ENCODE measurements at places on chromosomes 6 and 20.

GRCh38 chr6:33694977-33695376, 16.5 kb downstream of the UQCC2 start:
- peak; percentile 41 for DNase-seq

- no peak for DNase-seq
Measured at GRCh38 chr20:7327810-7328209, 560.3 kb downstream of the BMP2 start.

DNA sequence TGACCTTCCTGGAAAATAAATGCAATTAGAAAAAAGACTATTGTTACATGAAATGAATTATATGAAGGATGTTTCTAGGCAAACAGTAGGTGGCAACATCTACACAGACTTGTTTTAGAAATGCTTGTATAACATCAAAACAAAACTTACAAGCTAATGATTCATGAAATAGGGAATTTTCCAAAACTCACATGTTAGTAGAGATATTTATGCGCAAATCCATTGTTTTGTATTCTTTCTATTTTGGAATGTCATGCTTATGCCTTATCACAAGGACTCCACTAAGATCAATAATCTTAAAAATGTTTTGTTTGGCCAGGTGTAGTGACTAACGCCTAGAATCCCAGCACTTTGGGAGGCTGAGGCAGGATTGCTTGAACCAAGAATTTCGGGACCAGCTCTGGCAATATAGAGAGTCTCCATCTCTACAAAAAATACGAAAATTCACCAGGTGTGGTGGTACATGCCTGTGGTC, 32.3 kb upstream of the LGSN start:
- no peak for DNase-seq

DNA sequence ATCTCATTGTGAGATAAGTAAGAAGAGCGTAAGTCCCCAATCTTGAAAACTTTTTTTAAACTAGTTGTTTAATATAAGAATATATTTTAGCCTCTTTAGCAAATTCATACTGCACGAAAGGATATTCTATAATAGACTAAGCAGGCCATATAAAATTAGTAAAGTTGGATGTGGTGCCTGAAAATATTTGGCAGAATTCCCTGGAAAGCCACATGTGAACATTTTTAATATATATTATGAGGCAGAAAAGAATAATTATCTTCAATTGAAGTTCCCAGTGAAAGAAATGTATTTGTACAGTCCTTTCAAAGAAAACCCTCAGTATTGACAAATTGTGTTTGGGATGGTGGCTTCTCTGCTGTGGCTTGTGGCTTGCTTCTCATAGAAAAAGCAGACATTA, 237.5 kb upstream of the JAG1 start:
- no peak for DNase-seq

DNA sequence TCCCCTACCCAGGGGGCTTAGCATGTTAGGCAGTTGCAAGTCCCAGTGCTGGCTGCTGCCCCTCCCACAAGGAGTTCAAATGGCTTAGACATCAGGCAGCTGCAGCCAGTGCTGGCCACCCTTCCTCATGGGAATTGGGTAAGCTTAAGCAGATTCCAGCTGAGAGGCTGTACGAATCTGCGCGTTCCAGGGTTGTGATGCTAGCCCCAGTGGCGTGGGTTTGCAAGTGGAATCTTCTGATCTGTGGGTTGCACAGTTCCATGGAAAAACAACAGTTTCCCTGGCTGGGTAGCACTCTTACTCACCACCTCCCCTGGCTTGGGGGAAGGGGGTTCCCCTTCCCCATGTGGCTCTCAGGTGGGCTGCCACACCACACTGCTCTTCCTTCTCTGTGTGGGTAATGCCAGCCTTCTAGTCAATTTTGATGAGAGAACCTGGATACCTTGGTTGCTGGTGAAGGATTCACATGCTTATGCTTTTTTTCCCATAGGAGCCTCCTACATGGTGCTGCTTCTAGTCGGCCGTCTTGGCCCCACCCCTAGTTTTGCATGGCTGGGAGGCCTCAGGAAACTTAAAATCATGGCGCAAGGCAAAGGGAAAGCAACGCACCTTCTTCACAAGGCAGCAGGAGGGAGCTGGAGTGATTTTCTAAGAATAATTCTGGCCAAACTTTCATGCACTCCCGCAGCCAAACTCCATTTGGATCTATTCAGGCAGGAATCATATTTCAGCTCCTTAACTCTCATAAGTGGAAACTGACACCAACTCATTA, 13.0 kb downstream of the DYNLT2 start:
- DNase-seq, result peak; percentile 50

- DNase-seq, result no peak
Measured at GRCh38 chr6:127190552-127190951, 72.1 kb downstream of the RSPO3 start.

GRCh38 chr6:84428300-84428907, 201.0 kb upstream of the CEP162 start:
- peak; percentile 69 for DNase-seq

- DNase-seq, result no peak
Measured at GRCh38 chr20:62772619-62772989, 23.7 kb upstream of the MRGBP start.

DNA sequence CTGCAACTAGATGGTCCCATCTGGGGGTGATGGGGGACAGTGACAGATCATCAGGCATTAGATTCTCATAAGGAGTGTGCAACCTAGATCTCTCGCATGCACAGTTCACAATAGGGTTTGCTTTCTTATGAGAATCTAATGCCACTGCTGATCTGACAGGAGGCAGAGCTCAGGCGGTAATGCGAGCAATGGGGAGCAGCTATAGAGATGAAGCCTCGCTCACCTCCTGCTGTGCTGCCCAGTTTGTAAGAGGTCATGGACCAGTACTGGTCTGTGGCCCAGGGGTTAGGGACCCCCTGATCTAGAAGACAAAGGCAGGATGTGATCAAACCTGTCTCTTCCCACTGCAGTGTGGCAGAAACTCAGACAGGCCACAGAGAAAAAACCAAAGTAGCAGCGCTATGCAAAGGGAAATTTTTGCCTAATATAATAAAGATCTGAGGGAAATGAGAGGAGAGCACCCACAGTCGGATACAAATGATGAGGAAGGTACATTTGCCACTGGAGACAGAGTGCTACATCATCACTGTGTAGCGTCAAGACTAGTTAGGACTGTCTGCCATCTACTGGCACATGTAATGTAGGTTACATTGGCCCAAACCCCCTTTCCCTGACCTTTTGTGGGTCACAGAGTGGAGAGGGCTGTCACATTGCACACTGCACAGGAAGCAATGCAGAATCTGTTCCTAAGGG, 4.1 kb upstream of the LY86 start:
- DNase-seq, result no peak

- peak; percentile 61 for DNase-seq
Measured at GRCh38 chr6:125314009-125314581, 12.3 kb upstream of the HDDC2 start.

- DNase-seq, result no peak
Measured at GRCh38 chr6:14344486-14344885, 226.9 kb downstream of the CD83 start.

GRCh38 chr6:104887350-104887749, 27.6 kb upstream of the HACE1 start:
- DNase-seq, result no peak

DNA sequence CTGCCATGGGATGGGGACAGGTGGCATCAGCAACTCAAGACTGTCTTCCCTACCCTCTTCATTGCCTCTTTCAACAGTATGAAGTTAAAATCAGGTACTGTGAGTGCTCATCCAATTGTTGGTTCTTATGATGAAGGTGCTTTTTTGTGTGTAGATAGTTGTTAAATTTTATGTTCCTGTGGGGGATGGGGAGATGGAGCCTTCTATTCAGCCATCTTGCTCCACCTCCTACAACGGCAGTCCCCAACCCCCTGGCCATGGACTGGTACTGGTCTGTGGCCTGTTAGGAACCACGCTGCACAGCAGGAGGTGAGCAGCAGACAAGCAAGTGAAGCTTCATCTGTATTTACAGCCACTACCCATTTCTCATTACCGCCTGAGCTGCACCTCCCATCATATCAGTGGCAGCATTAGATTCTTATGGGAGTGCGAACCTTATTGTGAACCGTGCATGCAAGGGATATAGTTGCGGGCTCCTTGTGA, 47.8 kb upstream of the TOP1 start:
- no peak for DNase-seq

DNA sequence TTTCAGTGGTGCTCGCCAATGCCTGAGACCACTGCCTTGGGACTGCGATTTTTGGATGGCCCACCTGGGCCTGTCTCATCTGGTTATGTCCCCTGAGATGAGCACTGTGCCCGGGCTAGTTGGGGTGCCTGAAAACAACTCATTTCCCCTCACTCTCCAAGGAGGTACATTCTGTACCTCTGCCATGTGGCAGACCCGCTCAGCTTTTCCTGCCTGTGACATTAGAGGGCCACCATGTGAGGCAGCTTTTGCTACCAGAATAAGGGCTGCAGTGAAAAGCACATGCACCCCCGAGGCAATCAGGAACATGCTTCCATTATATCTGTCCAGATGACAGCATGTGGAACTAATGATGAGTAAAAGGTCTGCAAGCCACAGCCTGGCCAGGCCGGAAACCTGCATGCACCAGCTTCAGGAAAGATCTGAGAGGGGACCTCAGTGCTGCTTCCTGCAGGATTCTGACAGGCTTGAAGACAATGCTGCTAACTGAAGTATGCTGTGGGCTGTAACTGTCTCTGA, 11.3 kb upstream of the SRSF6 start:
- no peak for DNase-seq

DNA sequence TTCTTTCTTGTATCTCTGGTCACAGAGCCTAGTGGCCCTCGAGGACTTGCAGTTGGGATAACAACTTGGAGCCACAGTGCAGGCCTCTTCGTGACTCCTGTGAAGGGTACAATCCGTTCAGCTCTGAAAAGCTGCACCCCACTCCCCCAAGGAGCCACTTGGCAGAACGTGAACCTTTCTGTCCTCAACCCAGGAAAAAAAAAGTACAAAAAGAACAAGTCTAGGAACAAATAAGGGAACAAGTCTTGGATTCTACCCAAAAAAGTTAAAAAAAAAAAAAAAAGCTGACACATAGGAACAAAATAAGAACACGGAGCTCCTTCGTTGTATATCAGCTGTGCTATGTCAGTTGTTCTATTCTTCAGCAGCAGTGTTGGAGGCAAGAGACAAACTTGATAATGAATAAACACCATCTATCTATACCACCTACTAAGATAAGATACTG, 77.9 kb upstream of the TULP1 start:
- DNase-seq, result no peak

- no peak for DNase-seq
Measured at GRCh38 chr6:36559011-36559793, 11.9 kb upstream of the STK38 start.

- no peak for DNase-seq
Measured at GRCh38 chr6:78526432-78526831, 340.9 kb upstream of the IRAK1BP1 start.

GRCh38 chr6:99841297-99841696, 152.7 kb downstream of the MCHR2 start:
- DNase-seq, result no peak

DNA sequence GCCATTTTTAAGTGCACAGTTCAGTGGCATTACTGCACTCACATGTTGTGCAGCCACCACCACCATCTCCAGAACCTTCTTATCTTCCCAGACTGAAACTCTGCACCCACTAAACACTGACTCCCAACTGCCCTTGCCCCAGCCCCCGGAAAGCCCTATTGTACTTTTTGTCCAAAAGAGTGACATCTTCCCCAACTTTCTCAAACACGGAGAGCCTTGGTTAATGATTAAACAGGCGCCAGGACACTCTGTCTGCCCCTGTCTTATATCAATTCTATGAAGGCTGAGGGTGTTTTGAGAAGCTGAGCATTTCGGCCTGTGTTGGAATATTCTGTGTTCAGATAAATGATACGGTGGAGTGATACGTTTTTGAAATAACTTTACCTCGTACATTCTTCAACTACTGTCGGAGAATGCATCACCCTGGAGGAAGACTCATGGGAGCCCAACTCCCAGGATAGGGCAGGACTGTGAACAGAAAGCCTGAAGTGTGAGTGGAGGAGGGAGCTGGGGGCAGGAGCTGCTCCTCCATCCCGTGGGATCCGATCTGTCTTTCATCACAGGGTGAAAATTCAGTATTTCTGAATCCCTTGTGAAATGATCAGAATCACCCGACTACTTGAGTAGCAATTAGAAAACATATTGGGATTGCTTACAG, 68.7 kb upstream of the FOXC1 start:
- no peak for DNase-seq

DNA sequence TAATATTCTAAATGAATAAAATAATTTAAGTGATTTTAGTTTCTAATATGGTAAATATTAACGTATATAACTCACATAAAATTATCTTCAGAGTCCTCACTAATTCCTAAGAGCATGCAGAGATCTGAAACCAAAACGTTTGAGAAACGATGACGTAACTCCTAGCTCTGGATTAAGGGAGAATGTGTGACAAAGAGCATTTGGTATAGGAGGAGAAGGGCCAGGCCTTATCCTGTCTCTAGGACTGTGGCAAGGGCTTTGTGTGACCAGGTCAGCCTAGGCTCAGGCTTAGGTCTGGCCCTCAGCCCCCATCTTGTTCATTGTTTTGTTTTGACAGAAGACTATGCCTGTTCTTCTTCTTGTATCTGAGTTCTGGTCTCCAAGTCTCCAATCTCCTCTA, 19.2 kb upstream of the POLR1H start:
- peak; percentile 32 for DNase-seq

- DNase-seq, result no peak
Measured at GRCh38 chr6:80165143-80165542, 58.7 kb downstream of the BCKDHB start.

GRCh38 chr6:160259143-160259425, 463 bp upstream of the SLC22A2 start:
- no peak for DNase-seq

GRCh38 chr20:10729785-10730184, 56.0 kb upstream of the JAG1 start:
- no peak for DNase-seq

DNA sequence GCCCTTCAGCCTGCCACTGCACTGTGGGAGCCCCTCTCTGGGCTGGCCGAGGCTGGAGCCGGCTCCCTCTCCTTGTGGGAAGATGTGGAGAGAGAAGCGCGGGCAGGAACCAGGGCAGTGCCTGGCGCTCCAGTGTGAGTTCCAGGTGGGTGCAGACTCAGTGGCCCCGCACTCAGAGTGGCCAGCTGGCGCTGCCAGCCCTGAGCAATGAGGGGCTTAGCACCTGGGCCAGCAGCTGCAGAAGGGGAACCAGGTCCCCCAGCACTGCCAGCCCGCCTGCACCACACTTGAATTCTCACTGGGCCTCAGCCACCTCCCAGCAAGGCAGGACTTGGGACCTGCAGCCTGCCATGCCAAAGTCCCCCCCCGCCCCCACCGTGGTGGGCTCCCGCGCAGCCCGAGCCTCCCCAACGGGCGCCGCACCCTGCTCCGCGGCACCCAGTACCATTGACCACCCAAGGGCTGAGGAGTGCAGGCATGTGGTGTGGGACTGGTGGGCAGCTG, 205.9 kb downstream of the CLVS2 start:
- DNase-seq, result no peak

DNA sequence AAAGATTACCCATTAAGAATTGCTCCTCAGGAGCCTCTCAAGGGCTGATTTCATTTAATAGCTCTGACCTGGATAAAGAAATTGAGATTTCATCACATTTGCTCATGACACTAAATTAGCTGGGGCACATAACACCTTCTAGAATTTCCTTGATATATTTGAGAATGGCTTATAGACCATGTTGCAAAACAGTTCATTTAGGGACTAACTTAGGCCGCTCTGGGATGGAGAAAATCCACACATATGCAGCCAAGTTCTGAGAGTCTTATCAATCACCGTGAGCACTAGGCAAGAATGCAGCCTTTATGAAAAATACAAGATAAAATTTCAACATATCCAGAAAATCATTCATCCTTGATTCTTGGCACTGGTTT, 91.0 kb upstream of the MCHR2 start:
- DNase-seq, result no peak

GRCh38 chr6:82264824-82265223, 17.3 kb upstream of the IBTK start:
- DNase-seq, result no peak

GRCh38 chr6:17226786-17227233, 54.4 kb upstream of the RBM24 start:
- no peak for DNase-seq

Data from WERI-Rb-1 (cell line).